ENCODE measurements at places on chromosomes 3 and 15.
A peak's percentile ranks its signal among the peaks of the same experiment; 100 is the strongest.

- DNase-seq, result no peak
Measured at GRCh38 chr15:36390491-36390890, 188.9 kb upstream of the CDIN1 start.

DNA sequence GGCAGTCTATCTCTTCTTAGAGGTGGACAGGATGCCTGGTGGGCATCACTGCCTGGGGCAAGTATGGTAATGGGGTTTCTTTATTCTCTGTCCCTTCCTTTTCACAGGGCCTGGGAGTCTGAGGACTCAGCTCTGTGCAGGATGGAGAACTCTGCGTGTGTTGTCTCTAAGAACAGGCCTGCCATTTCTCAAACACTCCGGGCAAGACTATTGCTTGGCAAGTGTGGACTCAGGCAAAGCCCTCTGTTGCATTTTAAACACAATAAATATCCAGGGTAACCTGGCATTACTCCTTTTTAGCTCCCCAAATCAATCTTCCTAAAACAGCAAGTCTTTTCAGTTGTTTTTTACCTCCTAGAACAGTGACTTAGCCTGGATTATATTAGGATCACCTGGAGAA is 185.1 kb upstream of the ROPN1 start:
- DNase-seq, result no peak

DNA sequence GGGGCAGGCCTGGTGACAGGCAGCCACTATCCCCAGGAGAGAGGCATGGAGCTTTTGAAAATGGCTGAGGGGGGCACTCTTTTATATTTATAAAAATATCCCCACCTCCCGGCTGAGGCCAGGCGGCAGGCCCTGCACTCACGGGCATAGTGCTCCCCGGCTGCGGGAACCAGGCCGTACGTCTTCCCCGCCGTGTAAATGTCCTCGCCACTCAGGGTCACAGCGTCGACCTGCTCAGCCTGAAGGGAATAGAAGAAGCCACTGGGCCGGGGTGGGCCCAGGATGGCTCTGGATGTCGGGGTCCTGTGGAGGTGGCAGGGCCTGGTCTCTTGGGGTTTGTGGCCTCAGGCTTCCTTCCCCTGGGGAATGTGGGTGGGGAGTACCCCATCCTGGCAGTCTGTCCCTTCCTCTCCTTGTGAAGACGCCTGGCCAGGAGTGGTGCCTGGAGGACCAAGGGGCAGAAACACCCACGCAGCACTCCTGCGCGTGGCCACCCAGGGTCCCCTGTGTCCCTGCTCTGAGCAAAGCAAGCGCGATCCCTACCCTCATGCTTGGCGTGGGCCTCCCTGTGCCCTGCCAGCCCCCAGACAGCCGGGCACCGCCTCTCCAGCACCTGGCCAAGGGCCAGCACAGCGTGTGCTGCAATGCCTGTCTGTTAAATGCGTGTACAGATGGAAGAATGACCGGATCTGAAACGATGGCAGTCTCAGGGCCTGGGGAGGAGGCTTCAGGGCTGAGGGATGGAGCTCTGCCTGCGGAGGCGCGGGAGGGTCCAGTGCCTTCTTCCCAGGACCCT is 18.9 kb downstream of the MELTF start:
- DNase-seq, result no peak

GRCh38 chr15:29139540-29140459 is 129.8 kb downstream of the NSMCE3 start:
- peak; percentile 42 for DNase-seq

- no peak for DNase-seq
Measured at GRCh38 chr15:61794881-61795280, 265.4 kb downstream of the VPS13C start.

DNA sequence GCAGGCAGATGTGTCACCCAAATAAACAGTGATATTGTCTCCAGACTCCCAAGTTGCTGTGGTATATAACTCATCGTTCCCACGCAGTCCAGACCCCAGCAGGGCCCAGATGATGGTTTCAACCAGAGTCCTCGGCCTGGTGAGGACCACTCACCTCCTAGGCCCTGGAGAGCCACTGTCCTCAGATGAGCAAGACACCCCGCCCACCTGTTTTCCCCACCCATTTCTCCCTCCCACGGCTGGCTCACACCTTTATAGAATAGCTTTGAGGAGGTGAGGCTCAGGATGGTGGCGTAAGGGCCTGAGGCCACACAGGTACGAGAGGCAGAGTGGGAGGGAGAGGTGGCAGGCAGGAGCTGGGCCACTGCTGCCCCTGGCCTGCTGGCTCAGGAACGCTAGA is 7.5 kb downstream of the MESP1 start:
- DNase-seq, result no peak

- DNase-seq, result no peak
Measured at GRCh38 chr15:68631601-68632051, 52.8 kb downstream of the CORO2B start.

DNA sequence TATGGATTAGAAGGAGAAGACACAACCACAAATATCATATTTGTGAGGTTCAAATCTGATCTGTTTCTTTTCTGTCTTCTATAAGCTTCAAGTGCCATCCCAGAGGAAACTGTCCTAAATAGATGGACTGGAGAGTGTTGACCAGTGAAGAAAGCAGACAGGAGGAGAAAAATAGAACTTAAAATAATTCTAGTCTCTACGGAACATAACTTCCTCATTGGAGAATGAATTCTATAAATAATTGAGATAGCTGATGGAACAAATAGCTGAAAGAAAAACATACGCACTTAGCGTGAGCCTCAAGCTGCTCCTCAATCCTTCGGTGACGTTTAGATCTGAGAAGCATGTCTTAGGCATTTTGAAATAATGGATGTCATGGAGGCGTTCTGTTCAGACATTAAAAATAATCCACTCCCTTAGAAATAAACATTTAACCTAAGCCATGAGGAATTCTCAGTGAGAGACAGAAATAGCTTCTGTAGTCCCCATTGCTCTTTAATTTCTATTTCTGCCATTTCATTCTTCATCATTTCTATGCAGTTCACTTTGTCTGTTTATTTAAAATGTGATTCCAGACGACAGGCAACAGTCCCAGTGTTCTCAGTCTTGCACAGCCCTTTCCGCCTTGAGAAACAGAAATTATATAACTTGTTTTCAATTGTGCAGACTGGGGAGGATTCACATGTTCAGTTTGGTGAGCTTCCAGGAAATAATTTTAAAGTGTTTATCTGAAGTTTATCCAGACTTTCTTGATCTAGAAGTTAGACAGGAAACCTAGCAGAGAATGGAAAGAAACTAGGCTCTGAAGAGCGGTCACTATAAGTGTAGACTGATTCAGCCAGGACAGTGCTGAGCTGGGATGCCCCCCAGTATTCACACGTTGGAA is 97.3 kb downstream of the NR1D2 start:
- no peak for DNase-seq

GRCh38 chr3:25587094-25587493 is 77.6 kb downstream of the TOP2B start:
- DNase-seq, result no peak

GRCh38 chr15:101444015-101444414 is 45.5 kb downstream of the PCSK6 start:
- no peak for DNase-seq

DNA sequence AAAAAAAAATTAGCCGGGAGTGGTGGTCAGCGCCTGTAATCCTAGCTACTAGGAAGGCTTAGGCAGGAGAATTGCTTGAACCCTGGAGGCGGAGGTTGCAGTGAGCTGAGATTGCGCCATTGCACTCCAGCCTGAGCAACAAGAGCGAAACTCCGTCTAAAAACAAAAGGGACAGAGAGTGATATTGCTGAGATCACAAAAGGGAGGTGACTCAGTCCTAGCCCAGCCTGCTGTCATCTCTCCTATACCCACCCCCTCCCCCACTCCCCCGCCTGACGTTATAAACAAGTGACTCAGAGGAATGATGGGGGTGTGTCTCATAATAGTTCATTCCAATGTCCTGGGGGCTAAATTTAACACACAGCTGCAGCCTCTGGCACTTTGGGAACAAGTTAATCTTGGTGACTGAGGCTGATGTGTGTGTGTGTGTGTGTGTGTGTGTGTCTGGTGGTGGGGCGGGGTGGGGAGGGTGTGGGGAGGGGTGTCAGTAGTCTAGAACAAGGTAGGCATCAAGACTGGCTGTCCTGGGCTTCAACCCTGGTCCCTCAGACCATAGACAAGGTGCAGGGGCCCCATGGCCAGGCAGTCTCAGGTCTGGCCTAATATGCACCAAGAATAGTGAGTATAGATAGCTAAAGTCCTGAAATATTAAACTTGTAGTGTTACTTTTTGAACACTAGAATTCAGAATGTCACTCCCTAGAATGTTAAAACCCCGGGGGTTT is 1.3 kb upstream of the KLHL40 start:
- DNase-seq, result no peak

Data from activated T-helper 2 cell treated with anti-CD3 and anti-CD28 coated beads, Interferon-gamma antibody, Interleukin-2, Interleukin-4, amounts not matched to agents 10 μg/mL and 5 μg/mL and 100 μg/mL, durations not matched to agents 14 hours and 24 hours and 36 hours (primary cell).